ENCODE measurements at places on chromosomes 6 and 20.

DNA sequence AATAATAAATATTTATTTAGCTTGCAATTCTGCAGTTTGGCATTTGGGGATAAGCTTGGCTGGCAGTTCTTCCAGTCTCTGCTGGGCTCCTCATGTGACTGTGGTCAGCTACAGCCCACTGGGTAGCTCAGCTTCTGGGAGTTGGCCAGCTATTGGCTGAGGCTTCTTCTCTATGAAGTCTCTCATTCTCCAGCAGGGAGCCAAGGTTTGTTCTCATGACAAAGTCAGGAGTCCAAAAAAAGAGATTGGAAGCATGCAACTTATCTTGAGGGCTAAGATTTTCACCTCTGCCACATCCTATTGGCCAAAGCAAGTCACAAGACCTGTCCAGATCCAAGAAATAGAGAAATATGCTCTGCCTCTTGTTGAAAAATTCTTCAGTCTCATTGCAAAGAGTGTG is 94.6 kb downstream of the SNAP25 start:
- no peak for DNase-seq

- no peak for DNase-seq
These were observed 152.0 kb downstream of the BMP7 start for GRCh38 chr20:57114290-57115005.

- DNase-seq: no peak
These were observed 334.7 kb upstream of the JAG1 start for GRCh38 chr20:11008444-11009033.

DNA sequence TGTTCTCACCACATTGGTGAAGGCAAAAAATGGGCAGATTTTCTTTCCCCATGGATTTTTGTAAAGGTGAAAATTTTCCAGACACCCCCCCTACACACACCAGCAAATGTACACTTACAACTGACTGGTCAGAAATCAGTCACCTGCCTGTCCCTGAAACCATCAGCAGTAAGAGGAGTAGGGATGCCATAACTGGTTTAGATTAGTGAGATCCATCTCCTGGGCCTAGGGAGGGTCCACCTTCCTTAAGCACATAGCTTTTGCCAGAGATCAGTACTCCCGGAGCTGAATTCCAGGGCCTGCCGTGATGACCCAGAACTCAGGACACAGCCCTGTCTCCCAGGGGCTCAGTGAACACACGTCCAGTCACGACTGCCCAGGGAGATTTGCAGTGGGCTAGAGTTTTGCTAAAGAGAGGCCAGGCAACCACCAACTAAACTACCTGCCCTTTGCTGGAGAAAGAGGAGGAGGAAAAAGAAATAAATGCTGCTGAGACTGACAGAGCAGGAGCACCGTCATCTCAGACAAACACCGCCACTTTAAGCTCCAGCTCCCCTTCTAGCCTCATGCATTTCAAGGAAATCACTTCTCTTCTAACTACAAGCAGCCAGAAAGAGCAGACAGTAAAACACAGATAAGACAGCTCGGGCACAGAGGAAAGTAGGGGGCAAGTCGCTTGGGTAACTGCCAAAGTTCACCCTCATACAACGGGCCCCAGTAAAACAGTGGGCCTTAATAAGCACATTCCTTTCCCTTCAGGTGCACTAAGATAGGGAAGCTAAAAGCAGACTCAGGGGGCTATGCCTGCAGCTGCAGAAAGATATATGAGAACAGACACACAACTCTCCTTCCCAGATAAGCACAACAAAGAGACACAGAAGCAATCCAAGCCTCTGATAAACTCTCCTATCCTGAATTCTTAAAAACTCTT is 82.6 kb upstream of the SPTLC3 start:
- no peak for DNase-seq

DNA sequence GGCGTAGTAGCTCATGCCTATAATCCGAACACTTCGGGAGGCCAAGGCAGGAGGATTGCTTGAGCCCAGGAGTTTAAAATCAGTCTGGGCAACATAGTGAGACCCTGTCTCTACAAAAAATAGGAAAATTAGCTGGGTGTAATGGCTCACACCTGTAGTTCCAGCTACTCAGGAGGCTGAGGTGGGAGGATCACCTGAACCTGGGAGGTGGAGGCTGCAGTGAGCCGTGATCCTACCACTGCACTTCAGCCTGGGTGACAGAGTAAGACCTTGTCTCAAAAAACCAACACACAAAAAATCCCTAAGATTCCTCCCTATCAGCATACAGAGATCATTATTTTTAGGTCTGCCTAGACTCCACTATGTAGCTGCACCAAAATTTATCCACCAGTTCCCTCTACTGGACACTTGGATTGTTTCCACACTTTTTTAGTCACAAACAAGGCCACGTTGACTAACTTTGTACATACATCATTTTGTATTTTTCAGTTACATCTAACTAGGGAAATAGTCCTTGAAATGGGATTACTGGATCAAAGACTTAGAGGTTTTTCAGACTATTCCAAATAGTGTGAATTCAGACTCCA is 3.6 kb upstream of the PHF1 start:
- no peak for DNase-seq

DNA sequence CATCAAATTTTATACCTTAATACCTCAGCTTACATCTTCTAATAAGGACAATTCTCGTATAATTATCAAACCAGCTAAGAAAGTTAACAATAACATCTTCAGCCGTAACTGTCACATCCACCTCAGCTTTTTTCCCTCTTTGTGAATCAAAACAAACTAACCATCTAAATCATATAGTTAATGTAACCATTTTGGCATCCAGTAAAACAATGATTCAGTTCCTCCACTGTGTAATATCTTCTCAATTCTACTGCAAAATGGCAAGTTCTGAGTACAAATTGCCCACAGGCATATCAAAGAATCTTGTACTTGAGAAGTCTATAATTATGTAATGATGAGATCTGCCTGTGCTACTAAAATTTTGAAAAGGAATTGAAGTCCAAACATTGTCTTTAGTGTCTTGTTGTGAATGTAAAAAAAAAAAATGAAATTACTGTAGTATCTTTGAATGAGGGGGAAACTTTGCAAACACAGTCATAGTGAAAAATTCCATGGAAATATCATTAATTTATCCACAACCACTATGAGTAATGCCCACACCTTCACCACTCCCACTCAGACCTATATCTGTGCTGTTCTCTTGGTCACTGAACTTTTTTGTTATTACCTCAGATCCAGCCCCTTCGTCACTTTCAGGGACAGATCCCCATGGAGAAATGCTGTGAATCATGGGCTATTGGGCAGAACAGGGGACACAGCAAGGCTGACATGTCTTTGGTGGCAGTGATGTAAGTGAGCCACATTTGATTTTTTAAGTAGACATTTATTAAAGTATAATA is 178.6 kb upstream of the RAB32 start:
- no peak for DNase-seq

DNA sequence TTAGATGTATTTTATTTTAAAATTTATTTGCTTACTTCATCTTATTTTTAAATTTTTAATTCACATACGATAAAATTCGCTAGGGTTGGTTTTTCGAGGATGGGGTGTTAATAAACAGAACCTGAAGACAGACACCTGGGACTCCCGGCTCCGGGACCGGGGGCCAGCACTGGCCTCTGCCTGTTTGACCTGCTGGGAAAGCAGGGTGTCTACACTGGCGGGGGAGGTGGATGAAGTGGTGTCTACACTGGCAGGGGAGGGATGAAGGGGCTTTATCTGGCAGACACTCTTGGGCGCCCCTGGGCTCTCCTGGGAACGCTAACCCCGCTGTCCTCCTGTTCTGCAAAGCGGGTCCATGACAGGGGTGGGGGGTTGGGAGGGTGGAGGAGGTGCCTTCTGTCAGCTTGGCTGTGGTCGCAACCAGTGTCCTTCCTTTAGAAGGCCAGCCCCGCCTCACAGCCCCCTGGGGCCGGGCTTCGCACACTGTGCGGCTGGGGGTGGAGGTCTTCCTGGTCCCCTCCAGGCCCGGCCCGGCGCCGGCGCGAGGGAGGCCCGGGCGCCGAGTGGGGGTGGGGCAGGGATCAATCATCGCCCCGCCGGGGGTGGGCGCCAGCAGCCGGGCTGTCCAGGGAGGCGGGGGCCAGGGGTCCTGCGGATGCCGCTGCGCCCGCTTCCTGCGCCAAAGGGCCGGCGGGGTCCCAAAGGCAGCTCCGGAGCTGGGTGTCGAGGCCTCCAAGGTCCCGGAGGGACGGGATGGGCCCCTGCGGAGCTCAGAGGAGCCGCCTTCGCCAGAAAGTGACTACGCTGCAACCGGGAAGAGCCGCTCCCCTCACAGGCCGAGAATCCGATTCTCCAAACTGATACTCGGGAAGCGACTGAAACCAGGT is 1.8 kb downstream of the GATA5 start:
- no peak for DNase-seq

GRCh38 chr6:53828215-53828614 is 33.4 kb downstream of the LRRC1 start:
- DNase-seq: no peak

- no peak for DNase-seq
These were observed 51.0 kb downstream of the KCNQ5 start for GRCh38 chr6:72672906-72673305.

GRCh38 chr6:74632196-74632875 is 573.5 kb downstream of the COL12A1 start:
- DNase-seq: no peak

DNA sequence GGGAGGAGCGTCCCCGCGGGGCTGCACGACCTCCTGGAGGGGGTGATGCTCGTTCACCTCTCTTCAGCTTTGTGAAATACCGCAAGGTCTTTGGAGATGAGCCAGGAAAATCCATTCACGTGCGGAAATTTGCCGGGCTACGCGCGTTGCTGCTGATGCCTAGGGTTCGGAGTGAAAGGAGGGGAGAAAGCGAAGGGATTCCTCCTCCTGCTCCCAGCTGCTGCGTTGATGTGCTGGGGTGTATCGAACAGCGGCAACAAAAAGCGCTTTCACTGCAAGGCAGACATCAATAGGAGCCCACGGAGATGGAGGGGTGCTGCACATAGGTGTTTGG is 391 bp upstream of the B3GAT2 start:
- no peak for DNase-seq

DNA sequence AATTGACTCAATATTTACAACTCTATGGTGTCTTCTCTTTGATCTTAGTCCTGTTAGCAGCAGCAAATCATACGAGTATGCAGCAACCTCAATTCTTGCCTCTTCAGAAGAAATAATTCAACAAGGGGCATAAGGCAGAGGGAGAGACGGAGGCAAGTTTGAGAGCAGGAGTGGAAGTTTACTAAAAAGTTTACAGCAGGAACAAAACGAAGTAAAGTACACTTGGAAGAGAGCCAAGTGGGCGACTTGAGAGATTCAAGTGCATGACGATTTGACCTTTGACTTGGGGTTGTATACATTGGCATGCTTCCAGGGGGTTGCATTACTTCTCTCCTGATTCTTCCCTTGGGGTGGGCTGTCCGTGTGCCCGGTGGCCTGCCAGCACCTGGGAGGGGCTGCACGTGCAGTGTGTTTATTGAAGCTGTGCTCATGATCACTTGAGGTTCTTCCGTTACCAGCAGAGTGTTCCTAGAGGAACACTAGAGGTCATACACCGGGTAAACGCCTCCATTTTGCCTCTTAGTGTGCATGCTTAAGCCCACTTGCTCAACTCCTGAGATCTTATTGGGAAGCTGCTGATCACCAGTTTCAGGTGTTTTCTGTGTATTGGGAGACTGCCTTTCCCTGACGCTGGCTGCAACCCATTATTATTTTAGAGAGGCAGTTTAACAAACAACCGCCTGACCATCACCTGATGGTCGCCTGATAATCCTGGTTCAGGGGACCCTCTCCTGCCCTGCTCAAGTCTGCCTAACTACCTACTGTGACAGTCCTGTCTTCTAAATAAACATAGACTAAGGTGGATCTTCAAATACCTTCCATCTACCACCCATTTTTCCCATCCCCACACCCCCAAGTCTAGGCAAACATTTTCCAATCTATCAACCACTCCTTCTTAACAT is 172.4 kb upstream of the MYLIP start:
- no peak for DNase-seq

DNA sequence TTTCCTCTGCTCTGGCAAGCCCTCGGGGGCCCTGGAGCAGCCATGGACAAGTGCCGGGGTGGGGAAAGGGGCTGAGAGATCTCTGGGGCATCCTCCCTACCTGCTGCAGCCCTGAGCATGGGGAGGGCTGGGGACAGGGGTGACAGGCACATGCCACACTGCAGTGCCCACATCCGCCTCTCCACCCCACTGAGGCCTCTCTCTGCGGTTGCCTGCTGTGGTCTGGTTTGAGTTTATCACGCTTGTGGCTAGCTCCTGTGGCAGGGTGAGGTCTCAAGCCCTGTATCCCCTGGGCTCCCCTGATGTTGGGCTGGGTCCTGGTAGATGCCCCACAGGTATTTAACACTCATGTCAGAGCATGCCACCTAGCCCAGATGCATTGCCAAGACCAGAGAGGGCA is 52.9 kb upstream of the MLN start:
- no peak for DNase-seq

GRCh38 chr6:53536561-53536960 is 8.3 kb downstream of the GCLC start:
- DNase-seq: no peak

- no peak for DNase-seq
These were observed 16.9 kb downstream of the TDRD6 start for GRCh38 chr6:46704562-46704961.

DNA sequence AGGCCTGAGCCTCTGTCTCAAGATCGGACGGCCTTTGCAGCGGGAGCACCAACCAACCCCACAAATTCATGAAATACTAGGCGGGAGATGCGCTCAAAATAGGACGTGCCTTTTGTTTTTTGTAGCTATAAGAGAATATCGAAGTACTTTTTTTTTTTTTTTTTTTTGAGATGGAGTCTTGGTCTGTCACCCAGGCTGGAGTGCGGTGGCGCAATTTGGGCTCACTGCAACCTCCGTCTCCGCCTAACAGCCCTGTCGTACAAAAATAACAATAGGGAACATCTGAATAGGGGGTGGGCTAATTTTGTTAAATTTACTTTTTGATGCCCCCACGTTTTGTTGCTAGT is 5.9 kb upstream of the TUBB2A start:
- DNase-seq: no peak

GRCh38 chr6:14584450-14584849 is 466.9 kb downstream of the CD83 start:
- no peak for DNase-seq

GRCh38 chr6:160583794-160584193 is 80.3 kb downstream of the LPA start:
- DNase-seq: no peak

DNA sequence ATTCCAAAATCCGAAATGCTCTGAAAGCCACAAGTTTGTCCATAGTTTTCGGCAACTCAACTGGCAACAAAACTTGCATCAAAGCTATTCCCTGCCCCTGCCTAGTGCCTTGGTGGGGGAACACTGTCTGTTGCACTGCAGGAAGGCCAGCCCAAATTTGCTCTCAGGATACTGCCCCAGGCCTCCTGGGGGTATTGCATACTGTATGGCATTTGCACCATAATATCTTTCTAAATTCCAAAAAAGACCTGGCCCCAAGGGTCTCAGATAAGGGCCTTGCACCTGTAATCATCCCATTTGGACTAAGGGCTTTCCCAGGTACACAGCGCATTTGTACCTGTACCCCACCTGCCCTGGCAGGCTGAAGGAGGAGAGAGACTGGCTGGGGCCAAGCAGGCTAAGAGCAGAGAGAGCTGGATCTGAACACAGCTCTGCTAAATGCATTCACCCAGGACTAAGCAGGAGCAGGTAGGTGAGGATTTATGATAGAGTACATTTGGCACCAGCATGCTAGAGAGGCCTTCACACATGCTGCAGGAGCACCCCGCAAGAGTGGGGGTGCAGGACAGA is 4.0 kb upstream of the GRM4 start:
- DNase-seq: no peak
